Inflammatory macrophage treated with lipopolysaccharide for 1 hour (primary cell): ENCODE measurements at places on chromosomes 2 and 18.
A peak's percentile ranks its signal among the peaks of the same experiment; 100 is the strongest.

DNA sequence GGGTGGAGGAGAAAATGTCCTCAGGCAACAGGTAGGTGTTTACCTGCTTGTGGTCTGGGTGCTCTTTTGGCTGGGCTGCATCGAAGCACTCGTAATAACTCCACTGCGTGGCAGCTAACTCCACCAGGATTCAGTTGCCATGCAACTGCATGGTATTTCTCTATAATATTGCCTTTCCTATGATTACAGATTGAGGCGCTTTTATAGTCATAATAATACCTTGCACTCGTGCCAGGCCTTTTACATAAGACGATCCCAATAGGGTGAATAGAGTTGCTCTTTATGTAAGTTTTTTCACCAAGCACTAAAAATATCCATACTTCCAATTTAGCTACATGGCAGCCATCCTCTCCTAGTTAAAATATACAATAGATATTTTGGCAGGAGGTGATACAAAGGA, 19.7 kb upstream of the NYAP2 start:
- DNase-seq: no peak

- DNase-seq: no peak
Measured at GRCh38 chr2:167784084-167784425, 463.3 kb downstream of the STK39 start.

DNA sequence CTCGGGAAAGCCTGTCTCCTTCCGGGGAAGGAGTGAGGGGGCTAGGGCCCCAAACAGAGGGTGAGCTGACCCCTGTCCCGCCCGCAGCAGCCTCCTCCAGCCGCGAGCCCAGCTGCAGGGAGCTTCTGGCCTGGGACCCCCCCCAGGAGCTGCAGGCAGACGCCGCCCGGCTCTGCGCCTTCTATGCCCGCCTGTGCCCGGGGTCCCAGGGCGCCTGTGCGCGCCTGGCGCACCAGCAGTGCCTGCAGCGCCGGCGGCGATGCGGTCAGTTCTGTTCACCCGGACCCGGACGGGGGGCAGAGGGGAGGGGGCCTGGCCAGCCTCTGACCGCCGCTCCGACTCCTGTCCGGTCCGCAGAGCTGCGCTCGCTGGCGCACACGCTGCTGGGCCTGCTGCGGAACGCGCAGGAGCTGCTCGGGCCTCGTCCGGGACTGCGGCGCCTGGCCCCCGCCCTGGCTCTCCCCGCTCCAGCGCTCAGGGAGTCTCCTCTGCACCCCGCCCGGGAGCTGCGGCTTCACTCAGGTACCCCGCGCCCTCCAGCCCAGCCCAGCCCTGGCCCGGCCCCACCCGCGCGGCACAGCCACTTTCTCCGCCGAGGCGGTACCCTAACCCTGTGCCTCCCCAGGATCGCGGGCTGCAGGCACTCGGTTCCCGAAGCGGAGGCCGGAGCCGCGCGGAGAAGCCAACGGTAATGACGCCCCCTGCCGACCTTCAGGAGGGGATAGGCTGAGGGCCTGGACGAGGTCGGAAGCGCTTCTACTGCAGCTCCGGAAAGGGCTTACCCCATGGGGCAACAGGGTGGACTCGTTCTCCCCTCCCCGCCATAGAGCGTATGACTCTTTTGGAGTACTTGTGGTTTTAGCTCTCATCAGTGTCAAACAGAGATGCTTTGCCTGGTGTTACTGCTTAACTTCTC, 2.0 kb upstream of the CHRND start:
- peak; percentile 15 for DNase-seq

- DNase-seq: no peak
Measured at GRCh38 chr2:239760596-239760995, 264.5 kb downstream of the NDUFA10 start.

DNA sequence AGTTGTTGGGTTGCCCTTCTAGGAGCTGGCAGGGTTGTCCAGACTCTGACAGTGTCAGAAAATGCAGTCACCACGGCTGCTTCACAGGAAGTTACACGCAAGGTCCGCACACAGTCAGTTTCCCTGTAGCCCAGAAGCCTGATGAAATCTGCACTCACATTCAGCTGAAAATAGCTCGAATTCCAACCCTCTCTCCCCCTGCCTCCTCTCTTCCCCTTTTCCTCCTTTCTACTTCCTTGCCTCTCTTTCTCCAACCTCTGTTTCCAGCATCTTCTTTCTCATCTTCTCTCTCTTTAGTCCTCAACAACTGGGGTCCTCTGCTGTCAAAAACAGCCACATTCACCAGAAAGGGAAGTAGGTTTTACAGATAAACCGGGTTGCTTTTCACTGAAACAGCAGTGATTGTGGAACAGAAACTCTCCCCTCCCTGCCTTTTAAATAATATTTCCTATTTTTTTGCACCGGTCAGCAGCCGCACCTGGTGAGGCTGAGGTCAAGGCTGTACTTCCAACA, 69.3 kb downstream of the BCL11A start:
- peak; percentile 72 for DNase-seq

- no peak for DNase-seq
Measured at GRCh38 chr2:106339132-106339531, 129.1 kb downstream of the RGPD3 start.

GRCh38 chr2:86512034-86512433, 51.2 kb downstream of the CHMP3 start:
- DNase-seq: no peak

DNA sequence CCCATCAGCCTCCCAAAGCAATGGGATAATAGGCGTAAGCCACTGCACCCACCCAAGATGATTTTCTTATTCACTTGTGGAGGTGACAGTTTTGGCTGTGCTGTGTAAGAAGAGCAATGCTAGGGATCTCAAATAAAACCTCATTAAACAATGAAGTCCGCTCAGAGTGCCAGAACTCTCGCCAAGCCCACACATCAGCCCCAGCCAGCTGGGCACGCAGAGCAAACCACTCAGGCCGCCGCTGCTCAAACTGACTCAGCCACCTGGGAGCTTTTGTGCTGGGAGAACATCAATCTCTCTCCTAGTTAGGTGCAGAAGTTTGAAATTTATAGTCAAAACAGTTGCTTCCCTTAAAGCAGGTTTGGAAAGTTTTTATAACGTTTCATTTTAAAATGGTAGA, 47.6 kb downstream of the RNF152 start:
- no peak for DNase-seq

DNA sequence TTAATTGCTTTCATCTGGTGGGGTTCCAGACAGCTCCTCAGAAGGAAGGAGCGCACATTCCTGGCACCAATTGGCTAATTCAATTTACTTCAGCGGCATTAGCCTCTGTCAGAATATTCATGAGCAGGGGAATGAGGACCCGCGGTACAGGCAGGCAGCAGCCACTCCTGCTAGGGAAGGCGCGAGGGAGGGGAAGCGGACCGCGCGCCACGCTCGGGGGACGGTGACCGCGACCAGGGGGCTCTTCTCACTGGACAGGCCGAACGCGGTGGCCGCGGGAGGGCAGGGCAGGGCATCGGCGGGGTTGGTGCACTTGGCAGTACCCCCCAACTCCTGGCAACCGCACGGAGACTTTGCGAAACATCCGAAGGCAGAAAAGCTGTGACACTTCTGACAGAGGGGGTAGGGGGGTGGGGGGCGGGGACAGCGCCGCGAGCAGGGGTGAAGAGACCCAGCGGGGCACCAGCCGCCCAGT, at the start of gene CDH20:
TSS of gene CDH20 (plus strand) at position 160 of the 475 bp plus-strand sequence.
- DNase-seq: no peak

DNA sequence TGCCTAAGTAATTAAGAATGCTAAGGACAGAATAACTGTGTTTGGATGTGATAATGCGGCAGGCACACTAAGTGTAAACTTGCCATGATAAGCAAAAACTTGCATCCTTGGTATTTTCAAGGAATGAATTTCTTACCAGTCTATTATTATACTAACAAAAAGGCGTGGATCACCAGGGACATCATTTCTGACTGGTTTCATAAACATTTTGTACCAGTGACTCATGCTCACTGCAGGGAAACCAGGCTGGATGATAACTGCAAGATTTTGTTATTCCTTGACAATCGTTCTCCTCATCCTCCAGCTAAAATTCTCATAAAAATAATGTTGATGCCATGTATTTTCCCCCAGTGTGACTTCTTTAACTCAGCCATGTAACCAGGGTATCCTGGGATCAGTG, 289.5 kb downstream of the CDCA7 start:
- DNase-seq: no peak

GRCh38 chr2:71685073-71685848, 231.9 kb downstream of the DYSF start:
- DNase-seq: no peak

DNA sequence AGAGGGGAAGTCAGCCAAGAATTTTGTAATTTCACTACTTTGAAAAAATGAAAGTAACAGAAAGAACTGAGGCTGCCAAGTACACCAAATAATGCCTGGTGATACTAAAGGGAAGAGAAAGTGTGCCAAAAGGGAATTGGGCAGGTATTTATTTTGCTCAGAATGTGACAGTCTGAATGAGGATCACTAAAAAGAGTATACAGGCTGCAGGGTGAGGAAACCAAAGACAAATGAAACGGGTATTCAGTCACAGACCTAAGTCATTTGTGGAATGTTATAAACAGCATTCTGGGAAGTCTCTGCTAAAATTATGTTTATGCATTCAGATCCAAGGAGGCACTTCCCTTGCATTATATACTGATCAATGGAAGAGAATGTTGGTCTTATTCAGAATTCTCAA, 418.6 kb upstream of the SLC39A10 start:
- DNase-seq: no peak

GRCh38 chr2:64861452-64862397, 127.5 kb upstream of the SLC1A4 start:
- no peak for DNase-seq

- DNase-seq: no peak
Measured at GRCh38 chr18:22005191-22005841, 164.1 kb upstream of the GATA6 start.

GRCh38 chr2:167862296-167862695, 385.1 kb downstream of the STK39 start:
- DNase-seq: no peak

GRCh38 chr2:133061874-133062593, 392.0 kb upstream of the LYPD1 start:
- no peak for DNase-seq

GRCh38 chr2:30235859-30236535, 4.7 kb downstream of the LBH start:
- DNase-seq: no peak

DNA sequence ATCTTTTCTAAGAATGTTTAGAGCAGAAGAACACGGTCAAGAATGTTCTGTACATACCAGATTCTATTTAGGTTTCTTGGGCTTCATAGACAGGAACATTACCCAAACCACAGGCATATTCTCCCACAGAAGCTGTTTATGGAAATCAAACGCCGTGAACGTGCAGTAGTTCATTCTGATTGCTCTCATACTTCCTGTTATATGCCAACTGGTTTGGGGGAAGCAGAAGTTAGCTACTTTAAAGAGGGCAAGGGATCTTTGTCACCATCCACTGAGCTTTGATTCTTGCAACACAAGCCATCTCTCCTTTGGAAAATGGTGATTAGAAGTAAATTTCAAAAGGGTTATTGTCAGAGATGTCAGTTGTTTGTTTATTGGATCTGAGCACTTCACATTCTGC, 182.2 kb upstream of the NRP2 start:
- no peak for DNase-seq

GRCh38 chr2:121316986-121317385, 32.0 kb upstream of the TFCP2L1 start:
- no peak for DNase-seq

GRCh38 chr2:30038419-30038818, 108.4 kb upstream of the YPEL5 start:
- DNase-seq: no peak

GRCh38 chr18:2213905-2214304, 357.4 kb downstream of the METTL4 start:
- no peak for DNase-seq

GRCh38 chr2:40286721-40287120, 165.2 kb downstream of the SLC8A1 start:
- no peak for DNase-seq

- DNase-seq: no peak
Measured at GRCh38 chr18:48270929-48271328, 138.3 kb downstream of the ZBTB7C start.

DNA sequence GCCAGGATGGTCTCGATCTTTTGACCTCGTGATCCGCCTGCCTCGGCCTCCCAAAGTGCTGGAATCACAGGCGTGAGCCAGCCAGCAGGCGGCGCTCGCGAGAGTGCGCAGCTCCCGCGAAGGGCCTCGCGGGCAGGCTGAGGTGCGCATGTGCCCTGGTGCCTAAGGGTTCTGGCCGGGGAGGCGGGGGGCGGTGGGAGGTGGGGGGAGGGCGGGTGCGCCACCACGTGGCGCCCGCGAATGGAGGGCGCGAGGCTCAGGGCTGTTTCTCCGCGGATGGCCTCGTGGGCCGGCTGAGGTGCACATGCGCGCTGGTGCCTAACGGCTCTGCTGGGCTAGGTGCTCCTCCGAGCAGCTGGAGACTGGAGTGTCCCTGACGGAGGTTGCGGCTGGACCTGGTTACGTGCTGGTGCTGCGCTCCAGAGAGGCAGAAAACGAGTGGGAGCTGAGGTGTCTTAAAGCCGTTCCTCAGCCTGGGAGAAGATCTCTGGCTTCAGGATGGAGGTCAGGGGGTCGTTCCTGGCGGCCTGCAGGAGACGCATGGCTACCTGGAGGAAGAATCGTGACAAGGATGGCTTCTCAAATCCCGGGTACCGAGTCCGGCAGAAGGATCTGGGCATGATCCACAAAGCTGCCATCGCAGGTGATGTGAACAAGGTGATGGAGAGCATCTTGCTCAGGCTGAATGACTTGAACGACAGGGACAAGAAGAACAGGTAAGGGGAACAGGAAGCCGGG, at the start of gene ANKRD62:
TSS of gene ANKRD62 (plus strand) at position 324 of the 738 bp plus-strand sequence. CDS start at position 499, 175 bp downstream.
- no peak for DNase-seq

DNA sequence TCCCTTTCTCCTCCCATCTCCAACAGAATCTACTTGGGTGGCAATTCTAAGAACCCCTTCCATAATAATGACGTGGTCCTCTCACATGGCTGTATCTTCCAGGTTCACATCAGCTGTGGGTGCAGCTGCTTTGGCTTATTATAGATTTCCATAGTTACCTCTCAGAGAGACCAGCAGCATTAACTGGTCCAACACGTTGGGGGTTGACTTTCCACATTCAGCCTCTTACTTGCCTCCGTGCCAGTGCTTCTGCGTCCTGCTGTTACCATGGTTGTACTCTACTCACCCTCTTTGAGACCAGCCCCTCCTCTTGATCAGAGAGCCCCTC, 570.7 kb downstream of the PLCL1 start:
- no peak for DNase-seq

DNA sequence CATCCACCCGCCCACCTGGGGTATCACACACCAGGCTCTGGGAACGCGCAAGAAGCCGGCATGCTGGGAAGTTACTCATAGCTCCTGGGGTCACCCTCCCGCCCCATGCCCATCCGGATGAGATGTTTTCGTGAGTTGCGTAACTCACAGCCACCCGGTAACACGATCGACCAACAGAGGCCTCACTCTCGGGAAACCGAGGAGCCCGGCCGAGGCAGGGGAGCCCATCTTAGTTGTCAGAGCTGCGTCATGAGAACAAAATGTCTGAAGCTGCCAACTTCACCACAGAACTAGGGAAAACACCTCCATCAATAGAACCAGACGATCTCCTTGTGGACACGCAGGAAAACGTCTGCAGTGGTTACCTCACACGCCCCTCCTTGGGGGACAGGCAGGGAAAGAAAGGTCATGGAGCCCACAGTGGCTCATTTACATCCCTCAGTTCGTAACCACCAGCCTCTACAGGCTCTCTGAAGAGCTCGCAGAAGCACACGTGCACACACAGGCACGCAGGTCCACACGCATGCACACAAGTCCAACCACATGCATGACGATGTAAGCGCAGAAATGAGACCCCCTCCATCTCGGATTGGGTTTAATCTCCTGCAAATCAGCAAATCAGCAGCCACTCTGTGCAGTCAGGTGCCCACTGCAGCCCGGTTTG, 26.2 kb downstream of the ADI1 start:
- DNase-seq: no peak
